ENCODE measurements at places on chromosomes 16 and 17.

DNA sequence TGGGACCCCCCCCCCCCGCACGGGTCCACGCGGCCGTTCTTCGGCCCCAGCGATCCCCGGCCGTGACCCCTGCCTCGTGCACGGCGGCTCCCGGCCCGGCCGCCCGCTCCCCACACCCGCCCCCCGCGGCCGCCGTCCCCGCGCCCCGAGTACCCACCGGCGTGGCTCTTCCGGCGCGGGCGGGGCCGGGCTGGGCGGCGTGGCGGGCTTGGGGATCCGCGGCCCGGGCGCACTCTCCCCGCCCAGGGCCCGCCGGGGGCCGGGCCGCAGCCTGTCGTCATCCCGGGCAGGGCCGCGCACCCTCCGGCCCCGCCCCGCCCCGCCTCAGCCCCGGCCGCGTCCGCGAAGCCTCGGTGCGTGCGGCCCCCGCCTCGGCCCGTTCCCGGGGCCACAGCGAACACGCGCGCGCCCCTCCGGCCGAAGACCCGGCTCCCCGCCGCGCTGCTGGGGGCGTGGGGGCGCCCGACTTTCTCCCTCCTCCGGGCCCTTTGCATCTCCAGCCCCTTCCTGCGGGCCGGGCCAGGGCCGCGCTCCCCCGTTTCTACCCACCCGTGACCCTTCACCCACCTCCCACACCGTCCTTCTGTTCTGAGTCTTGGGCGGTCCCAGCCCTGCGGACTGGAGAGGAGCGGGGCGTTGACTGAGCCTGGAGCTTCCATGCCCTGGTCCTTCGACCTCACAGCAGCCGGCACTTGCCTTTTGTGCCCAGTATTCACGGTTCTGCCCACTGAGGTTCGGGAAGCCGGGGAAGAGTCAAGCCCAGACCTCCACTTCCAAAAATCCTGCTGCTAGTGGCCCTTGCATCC is 840 bp downstream of the MYO1C start:
- peak; percentile 52 for DNase-seq
- H3K27ac ChIP-seq: peak overlapping the region; percentile 32
- H3K27me3 ChIP-seq: no peaks in the 10 kb centered on the region
- H3K4me1 ChIP-seq: peaks cover 11% of the 10 kb centered on the region
- peak overlapping the region; percentile 97 for H3K4me3 ChIP-seq
- H3K36me3 ChIP-seq: no peaks in the 10 kb centered on the region

DNA sequence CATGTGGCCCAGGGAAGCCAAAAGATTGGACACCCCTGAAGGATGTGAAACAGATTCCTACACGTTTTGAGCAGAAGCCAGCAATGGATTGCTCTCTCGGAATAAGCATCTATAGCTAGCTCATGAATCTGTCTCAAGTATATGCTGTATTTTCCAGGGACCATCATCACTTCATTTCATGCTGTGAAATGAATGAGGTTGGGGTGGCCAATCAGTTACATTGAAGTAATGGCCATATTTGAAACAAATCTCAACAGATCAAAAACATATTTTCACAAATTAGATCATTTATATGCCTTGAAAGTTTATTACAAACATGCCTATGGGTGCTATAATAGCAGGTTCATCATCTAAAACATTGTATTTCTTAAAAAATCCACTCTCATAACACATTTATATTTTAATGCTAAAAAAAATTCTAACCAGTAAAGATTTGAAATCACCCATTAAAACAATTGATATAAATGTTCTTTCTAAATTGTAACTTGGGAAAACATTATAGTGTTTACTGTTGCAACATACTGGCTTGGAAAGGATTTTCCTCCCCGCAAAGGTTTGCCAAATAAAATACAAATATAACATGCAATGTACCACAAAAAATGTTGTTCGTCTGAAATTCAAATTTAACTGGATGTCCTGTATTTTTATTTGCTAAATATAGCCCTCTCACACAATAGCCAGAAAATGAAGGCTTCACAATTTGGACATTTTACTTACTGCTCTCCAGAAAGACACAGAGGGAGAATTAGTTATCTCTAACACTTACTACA is 743.6 kb downstream of the KCNJ2 start:
- DNase-seq: no peak
- H3K4me3 ChIP-seq: no peak overlapping the region
- H3K36me3 ChIP-seq: no peaks in the 10 kb centered on the region
- no peaks in the 10 kb centered on the region for H3K4me1 ChIP-seq
- H3K27ac ChIP-seq: no peak overlapping the region

- no peaks in the 10 kb centered on the region for H3K36me3 ChIP-seq
- H3K4me3 ChIP-seq: no peak overlapping the region
- DNase-seq: no peak
These were observed 11.0 kb downstream of the EMC6 start for GRCh38 chr17:3679531-3680126.

DNA sequence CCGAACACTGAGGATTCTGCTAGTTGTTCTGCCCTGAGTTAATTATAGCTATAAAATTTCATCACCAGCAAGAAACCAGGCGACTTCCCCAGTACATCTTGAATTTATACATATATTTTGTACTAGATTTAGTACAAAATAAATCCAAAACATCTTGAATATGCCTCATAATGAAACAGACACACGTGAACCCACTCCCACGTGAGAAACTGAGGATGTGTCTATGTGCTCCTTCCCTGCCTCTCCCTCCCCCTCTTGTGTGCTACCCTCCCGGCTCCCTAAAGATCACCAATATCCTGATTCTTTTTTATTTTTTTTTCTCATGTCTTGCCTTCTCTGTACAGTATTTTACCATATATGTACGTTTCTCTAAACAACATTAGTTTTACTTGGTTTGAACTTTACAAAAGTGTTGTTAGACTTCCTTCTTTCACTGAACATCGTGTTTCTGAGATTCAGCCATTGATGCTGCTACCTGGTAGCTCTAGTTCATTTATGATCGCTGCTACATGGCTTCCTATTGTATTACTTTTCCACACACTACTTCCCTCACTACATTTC is 1.1 kb upstream of the LCMT1 start:
- H3K27me3 ChIP-seq: no peaks in the 10 kb centered on the region
- H3K4me1 ChIP-seq: peaks cover 24% of the 10 kb centered on the region
- H3K36me3 ChIP-seq: no peaks in the 10 kb centered on the region
- DNase-seq: no peak
- H3K4me3 ChIP-seq: peak overlapping the region; percentile 79
- H3K27ac ChIP-seq: no peak overlapping the region

DNA sequence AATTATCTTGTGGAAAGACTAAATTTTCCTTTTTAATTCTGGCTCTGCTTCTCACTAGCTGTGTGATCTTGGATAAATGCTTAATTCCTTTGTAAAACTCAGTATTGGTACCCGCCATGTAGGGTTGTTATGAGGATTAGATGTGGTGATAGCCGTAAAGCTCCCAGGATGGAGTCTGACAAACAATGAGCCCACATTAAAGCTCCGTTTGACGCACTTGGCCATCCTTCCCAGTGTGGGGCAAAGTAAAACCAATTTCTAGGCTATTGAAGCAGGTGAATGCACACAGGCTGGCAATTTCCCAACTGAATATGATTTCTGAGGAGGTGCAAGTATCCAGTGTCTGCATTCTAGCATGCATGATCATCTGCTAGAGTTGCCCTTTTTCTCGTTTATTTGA is 123.6 kb downstream of the MRTFB start:
- DNase-seq: no peak
- no peak overlapping the region for H3K4me3 ChIP-seq
- no peak overlapping the region for H3K27ac ChIP-seq
- H3K27me3 ChIP-seq: no peaks in the 10 kb centered on the region
- H3K36me3 ChIP-seq: no peaks in the 10 kb centered on the region

DNA sequence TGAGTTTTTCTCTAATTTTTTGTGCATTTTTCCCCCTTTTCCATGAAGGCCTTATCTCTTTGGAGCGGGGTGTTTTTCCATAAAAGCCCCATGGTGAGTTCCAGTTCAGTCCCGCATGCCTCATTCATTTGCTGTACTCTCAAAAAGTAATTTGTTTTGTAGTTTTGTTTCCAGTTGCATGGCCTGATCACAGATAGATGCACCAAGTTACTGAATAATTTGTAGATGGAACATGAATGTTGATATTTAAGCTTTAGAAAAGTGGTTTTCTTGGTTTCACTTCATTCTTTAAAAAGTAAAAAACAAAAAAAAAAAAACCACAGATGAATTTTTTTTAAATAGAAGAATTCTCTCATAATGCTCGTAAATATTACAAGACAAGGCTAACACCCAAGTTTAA is 349.2 kb downstream of the BCAS3 start:
- H3K27ac ChIP-seq: no peak overlapping the region
- no peak for DNase-seq
- no peaks in the 10 kb centered on the region for H3K36me3 ChIP-seq

GRCh38 chr16:85832570-85833218 is 33.2 kb downstream of the COX4I1 start:
- no peak overlapping the region for H3K4me3 ChIP-seq
- no peaks in the 10 kb centered on the region for H3K36me3 ChIP-seq
- peaks cover 69% of the 10 kb centered on the region for H3K27me3 ChIP-seq
- no peak overlapping the region for H3K27ac ChIP-seq

GRCh38 chr16:50038756-50039529 is 13.9 kb downstream of the CNEP1R1 start:
- no peak for DNase-seq
- H3K27me3 ChIP-seq: peaks cover 6% of the 10 kb centered on the region
- H3K27ac ChIP-seq: no peak overlapping the region
- H3K36me3 ChIP-seq: no peaks in the 10 kb centered on the region
- no peaks in the 10 kb centered on the region for H3K4me1 ChIP-seq
- H3K4me3 ChIP-seq: no peak overlapping the region

- H3K4me3 ChIP-seq: no peak overlapping the region
- H3K4me1 ChIP-seq: no peaks in the 10 kb centered on the region
- no peak for DNase-seq
- H3K27me3 ChIP-seq: 0 out of 2 replicates have a peak, but pooled peaks cover 5% of the 10 kb centered on the region
- no peak overlapping the region for H3K27ac ChIP-seq
These were observed 12.8 kb upstream of the CNEP1R1 start for GRCh38 chr16:50012182-50012581.

DNA sequence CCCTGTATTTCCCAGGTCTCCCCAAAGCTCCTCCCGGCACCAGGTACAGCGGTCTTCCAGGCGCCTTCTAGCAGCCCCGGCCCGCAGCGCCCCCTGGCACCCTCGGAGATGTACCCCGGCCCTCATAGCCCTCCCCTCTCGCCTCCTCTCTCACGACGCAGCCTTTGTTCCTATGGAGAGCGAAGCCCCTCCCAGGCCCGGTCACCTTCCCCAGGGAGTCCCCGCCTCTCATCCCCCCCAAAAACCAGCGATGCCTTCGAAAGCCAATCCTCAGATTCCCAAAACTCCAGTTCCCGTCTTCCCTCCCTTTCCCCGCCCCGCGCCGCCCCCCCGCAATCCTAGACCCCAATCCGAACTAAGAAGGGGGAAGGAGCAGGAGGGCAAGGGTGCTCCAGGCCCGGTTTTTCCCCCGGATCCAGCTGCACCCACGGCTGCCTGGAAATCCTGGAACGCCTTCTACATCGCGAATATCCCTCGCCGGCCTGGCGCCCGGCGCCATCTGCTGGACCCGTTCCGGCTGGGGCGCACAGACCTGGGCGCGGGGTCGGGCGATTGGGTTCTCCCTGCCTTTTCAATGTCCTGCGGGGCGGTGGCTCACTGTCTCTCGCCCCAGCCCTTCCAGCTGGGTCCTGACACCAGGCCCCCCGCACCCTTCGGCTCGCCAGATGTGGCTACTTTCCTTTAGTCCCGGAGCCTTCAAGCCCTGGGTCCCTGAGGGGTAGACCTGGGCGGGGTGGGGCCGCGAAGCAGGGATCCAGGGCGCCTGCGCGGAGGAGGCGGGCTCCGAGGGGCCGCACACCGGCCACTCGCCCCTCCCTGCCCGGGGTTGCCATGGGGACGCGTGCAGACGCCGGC is at the start of gene DNAH2:
TSS of gene DNAH2 (plus strand) at position 844 of the 855 bp plus-strand sequence. CDS start 1,991 bp downstream, outside the sequence.
- no peak within 1 kb of the TSS for H3K27ac ChIP-seq
- peak within 1 kb of the TSS; percentile 84 for H3K4me3 ChIP-seq
- no peaks in the 10 kb centered on the region for H3K27me3 ChIP-seq
- H3K4me1 ChIP-seq: peaks cover 7% of the 10 kb centered on the region

DNA sequence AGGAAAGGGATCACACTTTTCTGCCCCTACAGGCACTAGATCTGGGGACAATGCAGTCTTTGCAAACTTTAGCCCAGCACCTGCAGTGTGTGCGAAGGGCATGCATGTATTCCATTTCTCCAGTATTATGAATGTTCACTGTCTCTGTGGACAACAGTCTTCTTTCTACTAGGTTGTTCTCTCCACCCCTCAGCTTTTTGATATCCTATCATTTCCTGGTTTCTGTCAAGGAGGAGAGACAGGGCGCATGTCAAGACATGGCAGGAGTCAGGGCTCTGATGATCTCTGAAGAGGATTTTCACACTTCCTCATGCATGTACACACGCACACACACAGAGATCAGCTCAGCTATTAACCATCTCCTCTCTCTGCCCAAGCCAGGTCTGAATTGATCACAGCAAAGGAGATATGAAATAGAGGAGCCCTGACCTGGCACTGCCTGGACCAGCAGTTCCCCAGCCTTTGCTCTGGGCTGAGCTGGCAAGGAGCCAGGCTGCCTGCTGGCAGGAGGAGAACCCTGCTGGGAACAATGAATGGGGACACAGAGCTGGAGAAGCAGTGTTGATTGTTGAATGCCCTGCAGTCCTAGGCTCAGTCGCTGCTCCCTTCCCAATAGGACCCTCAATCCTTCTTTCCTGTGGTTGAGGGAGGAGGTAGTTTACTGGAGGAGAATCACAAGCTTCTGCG is 2.6 kb downstream of the GPR179 start:
- no peak overlapping the region for H3K4me3 ChIP-seq
- H3K36me3 ChIP-seq: no peaks in the 10 kb centered on the region
- DNase-seq: no peak
- no peaks in the 10 kb centered on the region for H3K27me3 ChIP-seq
- no peak overlapping the region for H3K27ac ChIP-seq

DNA sequence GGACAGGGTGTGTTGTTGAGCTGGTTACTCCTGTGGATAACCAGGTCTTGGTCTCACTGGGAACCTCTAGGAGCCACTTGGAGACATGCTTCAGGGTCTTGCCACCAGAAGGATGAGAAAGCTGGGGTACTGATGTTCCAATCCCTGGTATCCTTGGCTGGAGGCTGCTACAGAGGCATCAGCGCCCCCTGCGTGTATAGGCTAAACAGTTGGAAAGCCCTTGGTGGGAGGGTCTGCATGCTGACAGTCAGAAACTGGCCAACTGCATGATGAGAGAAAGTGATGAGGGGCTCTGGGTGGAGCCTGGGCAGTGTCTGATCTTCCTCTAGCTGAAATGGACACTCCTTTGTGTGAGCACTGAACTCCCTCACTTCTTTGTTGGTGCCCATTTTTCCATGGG is 536.9 kb downstream of the XYLT1 start:
- no peak overlapping the region for H3K27ac ChIP-seq
- no peak for DNase-seq
- no peak overlapping the region for H3K4me3 ChIP-seq
- H3K4me1 ChIP-seq: no peaks in the 10 kb centered on the region
- no peaks in the 10 kb centered on the region for H3K36me3 ChIP-seq

DNA sequence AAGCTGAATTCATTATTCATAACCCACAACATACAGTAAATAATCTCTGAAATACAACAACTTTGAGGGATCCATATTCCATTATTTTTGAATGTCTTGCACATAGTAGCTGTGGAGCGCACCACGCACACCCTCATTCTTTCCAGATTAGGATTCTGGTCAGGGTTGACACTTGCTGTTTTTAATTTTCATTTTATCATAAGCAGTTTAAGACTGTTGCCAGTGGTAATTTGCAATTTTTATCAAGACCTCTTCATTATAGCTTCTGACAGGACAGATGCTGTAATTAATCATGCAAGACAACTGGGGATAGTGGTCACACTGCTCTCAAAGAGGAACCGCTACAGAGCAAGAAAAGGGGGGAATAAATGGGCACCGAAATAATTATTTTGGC is 109.7 kb downstream of the TOX3 start:
- no peak for DNase-seq
- H3K4me3 ChIP-seq: no peak overlapping the region
- H3K27me3 ChIP-seq: no peaks in the 10 kb centered on the region
- H3K36me3 ChIP-seq: no peaks in the 10 kb centered on the region
- no peaks in the 10 kb centered on the region for H3K4me1 ChIP-seq
- no peak overlapping the region for H3K27ac ChIP-seq
